Activated naive CD8-positive, alpha-beta T cell treated with anti-CD3 and anti-CD28 coated beads, Interleukin-2, amount 10 ng/mL, durations not matched to agents 7 days and 5 days (primary cell): ENCODE measurements at places on chromosomes 11 and 22. TPM values are rescaled to one million over a fixed set of nuclear protein-coding genes. Genes with fewer than 3 reads are reported as not detected.

DNA sequence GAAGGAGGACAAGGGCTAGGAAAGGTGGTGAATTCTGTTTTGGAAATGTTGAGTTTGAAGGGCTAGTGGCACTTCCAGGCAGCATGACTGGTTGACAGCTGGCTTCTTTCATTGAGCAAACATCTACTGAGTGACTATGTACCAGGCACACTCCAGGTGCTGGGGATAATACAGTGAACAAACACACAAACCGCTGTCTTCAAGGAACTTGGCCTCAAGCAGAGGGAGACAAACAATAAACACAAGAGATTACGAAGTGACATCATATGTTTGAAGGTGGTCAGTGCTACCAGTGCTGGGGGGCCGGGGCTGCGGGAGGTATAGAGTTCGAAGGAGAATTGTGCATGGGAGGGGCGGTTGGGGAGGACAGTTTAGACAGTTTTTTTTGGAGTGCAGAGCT lies 197.0 kb upstream of the SORL1-AS1 start:
- no peak for DNase-seq

GRCh38 chr11:113664981-113665710 lies 41.0 kb downstream of the TMPRSS5 start:
- no peak for DNase-seq

- DNase-seq: no peak
Observed at GRCh38 chr11:29320196-29320595, 696.6 kb downstream of the KCNA4 start.

GRCh38 chr11:133955081-133955891 lies 1.5 kb downstream of the IGSF9B start:
- peak; percentile 62 for DNase-seq

GRCh38 chr11:67262731-67263675 lies 3.3 kb upstream of the GRK2 start:
- peak; percentile 78 for DNase-seq

GRCh38 chr22:20613301-20613700 lies 105.9 kb downstream of the MED15 start:
- DNase-seq: no peak

DNA sequence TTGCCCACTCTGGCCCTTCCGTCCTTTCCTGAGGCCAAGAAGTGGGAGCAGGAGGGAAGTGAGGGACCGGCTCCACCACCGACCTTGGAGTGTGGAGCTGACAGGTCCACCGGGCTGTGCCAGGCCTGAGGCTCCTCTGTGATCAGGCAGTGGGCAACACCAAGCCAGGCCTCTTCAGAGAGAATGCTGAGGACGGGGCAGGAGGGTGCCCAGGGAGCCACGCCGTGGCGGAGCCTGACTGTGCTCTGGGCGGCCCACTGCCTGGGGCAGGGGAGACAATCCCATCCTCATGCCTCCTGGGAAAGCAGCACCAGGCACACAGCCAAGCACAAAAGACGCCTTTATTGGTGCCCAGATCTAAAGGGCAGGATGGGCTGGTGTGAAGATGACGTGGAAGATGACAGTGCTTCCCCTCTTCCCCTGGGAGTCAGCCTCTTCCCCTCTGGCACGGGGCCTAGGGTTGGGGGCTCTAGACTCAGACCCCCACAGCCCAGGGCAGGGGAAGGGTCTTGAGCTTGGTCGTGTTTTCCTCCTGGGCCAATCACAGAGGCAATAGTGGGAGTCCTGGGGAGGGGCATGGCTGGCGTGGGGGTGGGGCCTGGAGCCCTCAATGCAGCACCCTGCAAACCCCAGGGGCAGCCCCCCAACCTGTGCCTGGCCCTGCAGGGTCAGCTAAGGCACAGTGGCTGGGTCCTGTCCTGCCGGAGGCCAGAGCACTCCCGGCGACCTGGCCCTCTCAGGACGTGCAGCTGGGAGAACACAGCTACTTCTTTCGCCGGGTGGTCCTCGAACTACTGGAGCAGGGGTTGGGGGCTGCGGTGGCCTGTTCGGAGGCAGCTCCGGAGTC lies 4.7 kb downstream of the LMF2 start:
- DNase-seq: no peak

DNA sequence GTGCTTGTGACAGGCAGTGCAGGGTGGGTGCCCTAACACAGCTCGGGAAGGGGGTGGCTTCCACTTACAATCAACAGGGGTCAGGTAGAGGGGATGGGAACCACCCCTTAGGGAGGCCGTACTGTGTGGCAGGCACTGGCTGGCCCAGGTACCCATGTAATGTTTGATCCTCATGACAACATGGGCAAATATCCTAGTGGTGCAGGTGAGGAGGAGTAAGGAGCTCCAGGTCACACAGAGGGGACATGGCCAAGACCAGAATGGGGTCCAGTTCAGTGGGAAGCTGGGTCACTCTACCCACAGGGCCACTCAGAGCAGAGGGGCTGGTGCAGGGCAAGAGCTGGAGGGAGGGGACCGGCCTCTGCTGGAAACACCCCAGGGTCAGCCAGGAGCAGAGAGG lies 3.1 kb downstream of the APOL4 start:
- no peak for DNase-seq

GRCh38 chr11:40722179-40722795 lies 737.2 kb downstream of the LRRC4C start:
- DNase-seq: no peak

DNA sequence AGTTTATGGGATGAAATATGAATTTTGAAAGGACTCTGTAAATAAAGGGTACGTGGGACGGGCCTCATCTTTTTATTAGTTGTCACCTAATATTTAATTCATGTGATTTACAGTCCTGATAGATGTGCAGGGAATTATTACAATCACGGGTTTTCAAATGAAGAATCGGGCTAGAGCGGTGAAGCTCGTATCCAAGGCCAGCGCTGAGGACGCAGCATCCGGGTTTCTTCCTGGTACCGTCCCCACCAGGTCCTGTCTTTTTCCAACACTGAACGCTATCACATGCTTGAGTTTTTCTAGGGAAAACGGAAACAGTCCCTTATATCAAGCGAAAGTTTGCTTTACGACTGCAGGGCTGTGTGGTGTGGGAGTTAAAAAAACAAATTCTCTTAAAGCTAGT lies 787 bp downstream of the SMDT1 start:
- peak; percentile 29 for DNase-seq

GAS2 gene
- total RNA-seq: 1.9 TPM

DNA sequence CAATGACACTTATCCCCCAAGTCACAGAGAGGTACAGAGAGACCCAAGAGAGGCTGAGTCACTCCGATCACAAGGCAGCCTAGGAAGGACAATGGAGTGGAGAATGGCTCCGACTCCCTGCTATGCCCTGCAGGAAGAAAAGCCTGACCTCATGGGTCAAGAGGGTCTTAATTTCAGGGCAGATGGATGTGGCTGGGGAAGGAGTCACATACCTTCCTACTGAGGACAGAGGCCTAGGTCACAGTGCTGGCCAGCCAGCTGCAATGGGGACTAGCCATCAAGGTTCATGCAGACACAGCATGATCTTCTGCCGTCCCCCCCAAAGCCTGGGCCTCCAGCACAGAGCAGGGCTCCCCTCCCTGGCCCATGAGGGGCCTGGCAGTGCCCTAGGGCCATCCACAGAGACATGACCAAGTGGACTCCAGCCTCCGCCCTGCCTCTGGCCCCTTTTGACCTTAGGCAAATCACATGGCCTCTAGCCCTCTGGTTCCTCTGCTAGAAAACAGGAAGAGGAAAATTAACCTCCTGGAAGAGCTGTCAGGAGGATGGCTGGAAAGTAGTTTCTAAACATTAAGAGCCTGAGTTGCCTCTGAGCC lies 1.8 kb downstream of the ARRB1 start:
- no peak for DNase-seq

DNA sequence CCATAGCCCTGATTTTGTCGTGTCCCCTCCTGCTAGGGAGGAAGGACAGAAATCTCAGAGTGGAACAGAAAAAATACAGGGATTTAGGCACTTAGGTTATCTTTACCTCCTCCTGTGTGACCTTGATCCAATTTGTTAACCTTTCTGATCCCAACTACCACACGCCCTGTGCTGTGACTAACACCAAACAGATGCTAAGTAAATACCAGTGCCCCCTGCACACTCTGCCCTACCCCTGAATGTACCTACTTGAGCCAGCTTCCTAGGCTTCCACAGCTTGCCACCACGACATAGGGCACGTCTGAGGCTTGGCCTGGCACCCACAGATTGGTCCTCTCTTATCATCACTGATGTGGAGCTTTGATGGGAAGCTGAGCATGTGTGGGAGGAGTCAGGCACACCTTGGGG lies 9.2 kb downstream of the MYO18B start:
- no peak for DNase-seq

GRCh38 chr11:9575260-9576240 lies 2.1 kb downstream of the WEE1 start:
- DNase-seq: no peak

MS4A4E gene
- not detected for total RNA-seq

- DNase-seq: no peak
Observed at GRCh38 chr22:45754822-45755221, 83.2 kb downstream of the ATXN10 start.

SPA17 gene
- 3.0 TPM for total RNA-seq

TMPRSS13 gene
- total RNA-seq: 5.0 TPM

GRCh38 chr11:62922189-62922589 lies 1.0 kb upstream of the CHRM1 start:
- no peak for DNase-seq

- no peak for DNase-seq
Observed at GRCh38 chr11:59225017-59225416, 12.3 kb upstream of the MPEG1 start.

CDC45 gene
- 56.1 TPM for total RNA-seq

DNA sequence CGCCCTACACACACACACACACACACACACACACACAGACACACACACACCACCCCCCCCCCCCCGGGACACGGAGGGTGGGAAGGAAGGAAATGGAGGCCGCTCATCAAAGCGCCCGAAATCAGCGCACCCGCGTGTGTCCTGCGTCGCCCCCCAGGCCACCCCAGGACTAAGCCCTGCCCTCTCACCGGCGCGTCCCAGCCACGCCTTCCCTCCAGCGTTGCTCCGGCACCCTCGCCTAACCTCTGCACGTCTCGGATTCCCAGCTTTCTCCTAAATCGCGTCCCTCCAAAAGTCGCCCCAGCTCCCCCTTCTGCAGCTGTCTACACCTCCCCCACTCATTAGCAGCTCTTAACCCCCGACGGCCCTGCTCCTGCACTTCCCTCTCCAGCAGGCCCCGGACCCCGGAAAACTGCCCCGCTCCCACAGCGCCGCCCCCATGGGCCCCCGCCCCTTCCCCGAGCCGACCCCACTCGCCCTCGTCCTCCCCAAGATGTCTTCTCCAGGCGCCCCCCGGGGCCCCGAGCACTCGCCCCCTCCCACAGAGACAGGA lies 557 bp downstream of the PACSIN2 start:
- no peak for DNase-seq

DNA sequence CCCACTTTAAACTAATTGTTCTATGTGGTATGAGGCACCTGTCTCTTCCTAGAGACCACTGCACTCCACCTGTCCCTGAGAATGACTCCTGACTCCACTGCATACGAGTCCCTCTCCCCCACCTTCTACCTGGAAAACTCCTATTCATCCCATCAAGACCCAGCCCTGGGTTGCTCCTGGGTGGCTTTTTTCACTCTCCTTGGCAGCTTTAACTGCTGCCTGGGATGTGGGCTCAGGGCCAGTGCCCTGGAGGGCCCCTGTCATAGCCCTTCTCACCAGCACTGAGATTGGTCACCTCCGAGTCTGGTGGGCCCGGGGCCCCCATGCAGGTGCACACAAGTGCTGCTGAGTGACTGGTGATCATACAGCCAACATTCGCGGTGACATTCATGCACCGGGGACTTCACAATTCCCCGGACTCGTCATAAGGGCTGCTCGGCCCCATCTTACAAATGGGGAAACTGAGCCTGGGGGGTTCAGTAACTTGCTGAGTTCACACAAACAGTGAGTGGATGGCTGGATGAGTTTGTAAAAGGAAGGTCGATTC lies 25.9 kb upstream of the TOLLIP start:
- no peak for DNase-seq

ACCS gene
- 14.5 TPM for total RNA-seq

AMOTL1 gene
- 4.8 TPM for total RNA-seq

DNA sequence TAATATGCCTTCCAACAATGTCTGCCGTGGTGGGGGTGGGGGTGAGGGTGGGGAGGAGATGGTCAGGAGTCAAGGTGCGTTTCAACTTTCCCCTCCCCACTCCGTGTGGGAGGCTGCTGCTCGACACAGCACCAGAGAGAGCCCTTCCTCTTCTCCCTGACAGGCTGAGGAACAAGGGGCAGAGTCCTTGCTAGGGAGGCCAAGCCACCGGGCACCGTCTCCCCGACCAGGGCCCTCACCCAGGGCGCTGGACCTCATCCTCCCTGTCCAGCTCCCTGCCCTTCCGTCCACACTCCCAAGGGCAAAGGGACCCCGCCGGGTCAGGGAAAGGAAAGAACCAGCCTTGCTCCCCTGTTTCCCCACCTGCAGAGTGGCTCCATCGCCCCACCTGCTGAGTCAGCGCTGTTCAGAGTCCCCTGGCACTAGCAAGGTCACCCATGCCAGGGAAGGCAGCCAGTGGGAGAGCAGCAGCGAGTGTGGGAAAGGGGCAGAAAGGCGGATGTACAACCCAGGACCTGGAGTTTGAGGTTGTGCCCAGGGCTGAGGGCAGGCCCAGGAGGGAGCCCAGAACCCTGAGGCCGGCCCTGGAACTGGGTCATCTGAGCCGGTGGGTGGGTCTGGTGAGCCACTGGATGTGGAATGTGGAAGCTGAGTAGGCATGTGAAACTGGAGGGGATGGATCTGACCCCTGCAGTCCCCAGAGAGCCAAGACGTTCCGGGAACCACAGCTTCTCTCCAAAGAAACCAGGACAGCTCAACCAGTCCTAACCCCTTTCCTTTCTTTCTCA lies 47.2 kb downstream of the BUD13 start:
- no peak for DNase-seq

PLEKHB1 gene
- 23.6 TPM for total RNA-seq

SCGB1D2 gene
- total RNA-seq: not detected

DNA sequence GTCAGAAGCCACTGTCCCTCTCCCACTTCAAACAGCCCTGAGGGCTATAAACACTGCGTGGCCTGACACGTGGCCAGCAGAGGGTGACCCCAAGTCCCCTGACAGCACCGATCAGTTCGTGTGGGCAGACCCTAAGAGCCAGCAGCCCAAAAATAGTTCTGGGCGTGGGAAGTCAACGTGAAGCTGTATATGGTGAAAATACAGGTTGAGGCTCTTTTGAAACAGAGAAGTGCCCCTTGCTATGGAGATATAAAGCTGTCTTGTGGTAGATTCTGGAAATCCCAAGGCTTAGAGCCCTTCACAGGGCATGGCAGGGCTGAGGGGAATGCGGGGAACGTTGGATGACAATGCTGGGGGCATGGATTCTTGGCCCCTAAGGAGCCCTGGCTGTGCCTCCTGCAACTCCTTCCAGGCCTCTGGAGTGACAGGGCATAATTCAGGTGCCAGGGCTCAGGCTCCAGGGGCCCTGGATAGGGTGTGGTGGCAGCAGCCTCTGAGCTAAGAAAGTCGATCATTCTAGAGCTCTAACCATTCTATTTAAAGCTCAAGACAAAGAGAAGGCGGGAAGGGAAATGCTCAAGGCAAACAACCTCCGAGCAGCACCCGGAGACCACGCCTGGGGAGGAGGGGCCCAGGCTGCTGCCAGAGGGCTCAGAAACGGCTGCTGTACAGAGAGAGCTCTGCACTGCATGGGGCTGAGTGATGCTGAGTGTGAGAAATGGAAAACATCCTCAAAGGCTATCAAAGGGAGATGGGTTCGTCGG lies 60.4 kb upstream of the CD5 start:
- peak; percentile 82 for DNase-seq

KRTAP5-8 gene
- not detected for total RNA-seq
